Epithelial cell of alveolus of lung (primary cell): ENCODE measurements at places on chromosomes 2 and 18. TPM values are rescaled to one million over a fixed set of nuclear protein-coding genes. Genes with fewer than 3 reads are reported as not detected.

The RGPD3 gene
- under 0.01 and 0.13 TPM in 2 replicates for total RNA-seq

The AQP4 gene
- not detected in 2 replicates for total RNA-seq

The LHCGR gene
- total RNA-seq: 0.39 TPM in 1 of 2 replicates, not detected in the other

The ST8SIA3 gene
- not detected in 2 replicates for total RNA-seq

The NRP2 gene
- 35.7 and 51.8 TPM in 2 replicates for total RNA-seq

The C1QL2 gene
- not detected in 2 replicates for total RNA-seq

The CRYBA2 gene
- not detected in 2 replicates for total RNA-seq

The ST8SIA5 gene
- 0.24 TPM in 1 of 2 replicates, not detected in the other for total RNA-seq
